ENCODE measurements at places on chromosomes 3 and 15.

DNA sequence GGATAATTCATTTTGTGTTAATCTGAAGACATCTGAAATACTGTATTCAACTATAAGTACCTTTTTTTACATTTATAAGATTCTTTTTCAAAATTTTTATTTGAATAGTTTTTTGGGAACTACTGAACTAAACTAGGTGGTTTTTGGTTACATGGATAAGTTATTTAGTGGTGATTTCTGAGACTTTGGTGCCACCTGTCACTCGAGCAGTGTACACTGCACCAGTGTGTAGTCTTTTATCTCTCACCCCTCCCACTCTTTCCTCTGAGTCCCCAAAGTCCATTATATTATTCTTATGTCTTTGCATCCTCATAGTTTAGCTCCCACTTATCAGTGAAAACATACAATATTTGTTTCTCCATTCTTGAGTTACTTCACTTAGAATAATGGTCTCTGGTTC, 57.6 kb downstream of the CD86 start:
- DNase-seq, result no peak

DNA sequence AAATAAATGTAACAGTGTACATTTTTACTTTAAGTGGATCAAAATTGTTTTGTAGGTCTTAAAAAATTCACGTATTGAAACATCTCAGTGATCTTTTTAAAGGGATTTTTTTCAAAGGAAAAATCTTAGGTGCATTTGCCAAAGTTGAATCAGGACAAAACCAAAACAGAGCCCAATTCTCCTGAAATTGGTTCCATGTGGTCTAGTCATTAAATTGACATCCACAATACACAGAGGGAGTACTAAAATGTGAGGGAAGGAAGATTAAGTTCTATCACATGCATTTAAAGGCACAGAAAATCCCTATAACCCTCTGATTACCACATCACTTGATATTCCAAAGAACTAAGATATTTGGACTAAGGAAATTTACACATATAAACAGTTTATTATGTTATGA, 39.3 kb upstream of the HDC start:
- no peak for DNase-seq

- no peak for DNase-seq
These were observed 84.0 kb upstream of the CACNA2D3 start for GRCh38 chr3:54038391-54038790.

DNA sequence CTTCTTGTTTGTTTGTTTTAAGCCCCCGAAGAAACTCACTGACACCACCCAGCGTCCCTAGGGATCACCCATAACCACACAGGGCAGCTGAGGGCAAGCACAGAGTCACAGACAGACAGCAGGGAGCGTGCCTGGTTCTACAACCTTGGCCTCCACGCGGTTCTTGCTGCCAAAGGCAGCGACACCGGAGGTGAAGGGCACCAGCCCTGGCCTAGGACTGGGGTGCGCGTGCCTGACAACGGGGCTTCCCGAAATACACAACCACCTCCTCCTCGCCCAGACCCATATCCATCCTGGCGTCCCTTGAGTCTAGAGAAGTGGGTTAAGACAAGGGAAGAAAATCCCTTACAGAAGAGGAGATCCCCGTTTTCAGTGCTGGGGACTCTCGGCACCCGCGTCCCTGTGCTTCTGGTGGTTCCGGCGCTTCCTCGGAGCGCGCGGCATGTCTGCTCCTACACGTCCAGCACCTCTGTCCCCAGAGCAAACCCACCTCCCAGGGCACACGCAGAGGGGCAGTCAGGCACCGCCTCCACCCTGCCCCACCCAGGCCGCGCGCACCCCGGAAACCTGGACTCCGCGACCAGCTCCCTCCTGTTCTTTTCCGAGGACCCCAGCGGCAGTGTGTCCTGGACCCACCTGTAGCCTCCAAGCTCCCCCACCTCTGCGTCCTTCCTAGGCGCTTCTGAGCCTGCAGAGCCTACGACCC, 911 bp downstream of the RFTN1 start:
- no peak for DNase-seq

DNA sequence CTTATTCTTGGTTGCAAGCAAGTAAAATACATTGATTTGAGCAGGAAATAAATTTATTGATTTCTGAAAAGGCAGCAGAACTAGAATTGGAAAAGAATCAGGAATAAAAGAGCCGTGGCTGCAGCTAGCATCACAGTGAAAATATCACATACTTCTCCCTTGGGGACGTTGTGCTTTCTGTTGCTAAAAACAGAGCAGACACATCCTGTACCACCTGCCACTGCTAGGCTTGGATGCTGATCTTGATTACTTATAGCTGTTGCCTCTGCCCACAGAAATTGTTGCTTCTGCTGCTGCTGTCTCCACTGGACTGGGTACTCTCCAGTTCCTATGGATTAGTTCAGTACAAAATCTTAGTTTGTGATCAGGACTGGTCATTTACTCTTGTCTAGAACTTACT, 283.8 kb downstream of the C3orf38 start:
- DNase-seq, result peak; percentile 48

DNA sequence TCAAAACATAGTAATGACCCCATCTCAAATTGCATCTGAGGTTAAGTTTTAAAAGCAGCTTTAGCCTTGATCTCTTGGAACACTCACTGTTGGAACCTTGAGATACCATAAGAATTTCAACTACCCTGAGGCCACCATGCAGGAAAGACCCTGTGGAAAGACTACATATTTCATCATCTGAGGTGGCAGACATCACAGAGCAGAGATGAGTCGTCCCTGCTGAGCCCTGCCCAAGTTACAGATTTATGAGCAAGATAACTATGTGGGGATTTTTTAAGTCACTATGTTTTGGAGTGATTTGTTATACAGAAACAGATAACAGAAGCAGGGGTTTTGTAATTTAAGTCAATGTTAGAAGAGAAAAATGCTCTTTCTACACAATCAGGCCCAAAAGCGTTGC, 168.4 kb downstream of the STAC start:
- DNase-seq, result no peak

GRCh38 chr3:125478326-125478725, 41.7 kb downstream of the SNX4 start:
- DNase-seq, result peak; percentile 72

- peak; percentile 78 for DNase-seq
These were observed 483.7 kb upstream of the DPH6 start for GRCh38 chr15:36029606-36030210.

GRCh38 chr15:58669108-58669507, 80.4 kb downstream of the ADAM10 start:
- DNase-seq, result peak; percentile 62

DNA sequence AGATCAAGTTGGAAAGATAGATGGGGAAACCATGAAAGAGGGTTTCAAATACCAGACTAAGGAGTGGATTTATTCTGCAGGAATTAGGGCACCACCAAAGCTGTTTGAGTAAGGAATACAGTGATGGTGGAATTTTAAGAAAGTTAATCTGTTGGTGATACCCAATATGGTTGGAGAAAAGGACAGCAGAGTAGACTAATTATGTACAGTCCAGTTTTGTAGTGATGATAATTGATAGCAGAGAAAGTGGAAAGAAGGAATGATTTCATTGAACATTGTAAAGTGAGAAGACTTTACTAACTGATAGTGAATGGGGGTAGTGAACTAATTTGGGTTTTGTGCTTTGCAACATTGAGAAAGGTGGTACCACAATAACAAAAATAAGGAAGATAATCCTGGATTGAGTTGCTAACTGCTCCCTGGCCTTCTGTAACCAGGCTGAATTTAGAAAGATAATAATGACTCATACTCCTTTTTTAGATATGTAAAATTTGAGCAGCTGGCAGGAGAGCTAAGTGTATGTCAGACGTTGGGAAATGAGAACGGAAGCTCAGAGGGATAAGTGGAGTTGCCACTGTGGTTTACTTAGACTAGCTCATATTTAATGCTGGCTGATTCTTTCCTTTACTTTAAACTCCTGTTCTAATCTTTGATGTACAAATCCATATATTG, 16.9 kb downstream of the TCAIM start:
- peak; percentile 89 for DNase-seq

GRCh38 chr15:20310603-20311002, 231.0 kb downstream of the GOLGA6L6 start:
- DNase-seq, result no peak

- peak; percentile 38 for DNase-seq
These were observed 35.8 kb downstream of the CTNNB1 start for GRCh38 chr3:41234823-41235721.

DNA sequence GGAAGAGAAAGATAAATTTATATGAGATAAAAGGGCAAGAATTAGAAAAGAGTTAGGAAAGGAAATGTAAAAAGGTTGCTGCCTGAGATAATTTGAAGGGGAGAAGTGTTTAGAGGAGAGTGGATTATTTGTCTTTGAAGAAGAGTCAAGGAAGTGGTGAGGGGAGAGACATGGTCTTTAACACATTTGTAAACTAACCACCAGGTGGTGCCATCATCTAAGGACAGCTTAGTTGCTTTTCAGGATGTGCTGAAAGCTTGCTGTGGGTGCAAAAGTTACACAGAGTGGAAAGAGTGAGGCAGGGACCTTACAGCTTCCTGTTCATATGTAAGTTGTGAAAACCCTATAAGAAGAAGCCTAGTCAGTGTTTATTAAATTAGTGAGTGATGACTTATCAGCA, 114.1 kb upstream of the DNAJC19 start:
- DNase-seq, result no peak

DNA sequence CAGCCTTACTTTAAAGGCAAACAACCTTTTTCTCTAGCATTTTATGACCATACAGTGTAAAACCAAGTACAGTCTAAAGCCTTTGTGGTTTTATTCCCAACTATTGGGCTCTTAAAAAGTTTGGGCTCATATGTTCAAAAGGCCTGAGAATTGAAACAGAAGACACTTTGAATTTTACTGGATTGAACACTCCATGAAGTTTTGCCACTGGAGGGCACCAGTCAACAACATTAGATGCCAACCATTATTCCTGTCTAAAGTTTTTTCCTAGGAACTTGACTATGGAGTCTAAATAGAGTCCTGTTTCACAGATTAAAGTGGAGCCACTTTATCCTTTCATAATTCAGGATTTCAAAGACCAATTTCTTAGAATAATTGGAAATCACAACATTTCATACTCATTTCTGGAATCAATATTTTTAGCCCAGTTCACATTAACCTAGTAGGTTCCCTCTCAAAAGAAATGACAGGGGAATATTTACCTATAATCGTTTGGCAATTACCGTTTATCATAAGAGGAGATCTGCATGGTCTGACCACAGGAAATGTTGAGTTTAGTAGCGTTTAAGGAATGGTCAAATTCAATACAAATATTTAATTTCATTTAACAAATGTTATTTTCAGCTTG, 244.1 kb upstream of the PDZRN3 start:
- peak; percentile 30 for DNase-seq

- DNase-seq, result no peak
These were observed 39.9 kb downstream of the NKIRAS1 start for GRCh38 chr3:23876923-23877322.

DNA sequence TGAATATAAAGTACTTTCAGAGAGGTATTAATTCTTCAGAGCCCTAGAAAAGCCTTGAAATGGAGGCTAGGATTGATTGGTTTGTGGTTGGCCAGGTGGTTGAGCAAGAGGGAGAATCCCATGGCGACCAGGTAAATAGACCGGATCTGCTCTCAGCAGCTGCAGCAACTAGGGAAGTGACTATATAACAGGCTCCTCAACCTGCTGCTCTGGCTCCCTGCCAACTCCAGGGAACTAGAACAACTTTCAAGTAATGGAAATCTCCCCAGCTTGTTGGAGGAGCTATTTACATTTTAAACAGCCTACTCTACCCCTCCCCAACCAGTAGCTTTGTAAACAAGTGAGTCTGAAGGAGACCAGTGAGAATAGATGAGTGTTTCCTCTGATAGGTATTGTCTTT, 121.8 kb upstream of the CADM2 start:
- no peak for DNase-seq

DNA sequence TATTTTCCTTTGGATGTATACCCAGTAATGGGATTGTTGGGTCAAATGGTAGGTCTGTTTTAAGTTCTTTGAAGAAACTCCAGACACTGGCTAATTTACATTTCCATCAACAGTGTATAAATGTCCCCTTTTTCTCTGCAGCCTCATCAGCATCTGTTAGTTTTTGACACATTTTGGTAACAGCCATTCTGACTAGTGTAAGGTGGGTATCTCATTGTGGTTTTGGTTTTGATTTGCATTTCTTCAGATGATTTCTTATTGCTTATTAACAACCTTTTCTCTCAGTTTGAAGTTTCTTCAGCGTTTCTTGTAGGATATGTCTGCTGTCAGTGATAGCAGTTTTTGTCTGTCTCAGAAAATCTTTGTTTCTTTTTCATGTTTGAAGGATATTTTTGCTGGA, 15.4 kb downstream of the GALK2 start:
- DNase-seq, result no peak

GRCh38 chr3:123793425-123793824, 90.7 kb downstream of the MYLK start:
- no peak for DNase-seq

GRCh38 chr3:14286887-14287500, 108.4 kb downstream of the LSM3 start:
- DNase-seq, result no peak

DNA sequence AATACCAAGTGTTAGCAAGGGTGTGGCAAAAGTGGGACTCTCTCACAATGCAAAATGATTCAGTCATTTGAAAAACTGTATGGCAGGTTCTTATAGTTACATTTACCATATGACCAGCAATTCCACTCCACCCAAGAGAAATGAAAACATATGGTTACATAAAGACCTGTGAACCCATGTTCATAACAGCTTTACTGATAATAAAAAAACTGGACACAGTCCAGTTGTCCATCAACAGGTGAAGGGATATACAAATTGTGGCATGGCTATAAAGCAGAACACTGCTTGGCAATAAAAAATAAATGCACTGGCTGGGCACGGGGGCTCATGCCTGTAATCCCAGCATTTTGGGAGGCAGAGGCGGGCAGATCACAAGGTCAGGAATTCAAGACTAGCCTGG, 30.8 kb downstream of the RAD18 start:
- no peak for DNase-seq

- no peak for DNase-seq
These were observed 81.9 kb downstream of the CCK start for GRCh38 chr3:42183991-42184632.

- no peak for DNase-seq
These were observed 14.1 kb downstream of the CYP1A2 start for GRCh38 chr15:74762791-74763150.

GRCh38 chr3:28376424-28376823, 27.8 kb upstream of the AZI2 start:
- DNase-seq, result peak; percentile 92

- DNase-seq, result no peak
These were observed 55.9 kb upstream of the PIK3CB start for GRCh38 chr3:138890555-138891187.

GRCh38 chr3:187626581-187626980, 43.6 kb downstream of the SST start:
- no peak for DNase-seq

Data from LHCN-M2 (cell line).